ENCODE measurements at places on chromosomes 4 and X. TPM values are rescaled to one million over a fixed set of nuclear protein-coding genes. Genes with fewer than 3 reads are reported as not detected.

The PNMA3 gene
- total RNA-seq: 1.2 TPM

The TBC1D9 gene
- total RNA-seq: 64.3 TPM

DNA sequence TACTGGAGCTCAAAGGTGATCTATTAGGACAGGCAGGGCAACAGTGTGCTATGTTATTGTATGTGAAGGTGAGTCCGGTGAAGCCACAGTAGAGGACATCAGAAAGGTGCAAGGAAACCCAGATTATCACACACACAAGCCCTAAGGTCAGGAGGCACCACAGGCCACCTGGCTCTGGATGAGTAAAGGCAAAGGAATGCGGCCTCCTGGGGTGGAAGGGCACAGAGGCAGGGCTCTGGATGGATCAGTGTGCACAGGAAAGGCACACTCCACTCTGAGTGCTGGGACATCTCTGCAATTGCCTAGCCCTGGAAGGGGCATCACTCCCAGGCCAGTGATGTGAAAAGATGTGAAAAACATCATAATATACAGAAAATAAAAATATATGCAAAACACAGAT lies 683.5 kb downstream of the TRIML1 start:
- no peak for DNase-seq

GRCh38 chrX:113833096-113834055 lies 750.5 kb upstream of the HTR2C start:
- no peak for DNase-seq

The CXXC4 gene
- total RNA-seq: 1.4 TPM

Data from ureter (tissue), 1 donor.